ENCODE measurements at places on chromosomes 16 and 17.

DNA sequence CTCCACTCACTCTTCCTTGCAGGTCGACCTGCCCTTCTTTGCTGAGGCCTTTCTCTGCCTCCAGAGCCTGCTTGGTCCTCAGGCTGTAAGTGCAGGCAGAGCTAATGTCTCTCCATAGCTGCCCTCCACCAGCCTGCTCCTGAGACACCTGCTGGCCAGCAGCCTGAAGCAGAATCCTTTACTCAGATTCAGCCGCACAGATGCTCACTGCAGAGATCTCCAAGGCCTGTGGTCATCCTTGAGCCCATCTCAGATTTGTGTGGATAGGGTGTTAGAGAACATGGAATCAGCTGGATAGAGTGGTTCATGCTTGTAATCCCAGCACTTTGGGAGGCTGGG lies 11.5 kb downstream of the DEXI start:
- no peak for DNase-seq

GRCh38 chr16:90019543-90020259 lies 445 bp upstream of the DBNDD1 start:
- no peak for DNase-seq

DNA sequence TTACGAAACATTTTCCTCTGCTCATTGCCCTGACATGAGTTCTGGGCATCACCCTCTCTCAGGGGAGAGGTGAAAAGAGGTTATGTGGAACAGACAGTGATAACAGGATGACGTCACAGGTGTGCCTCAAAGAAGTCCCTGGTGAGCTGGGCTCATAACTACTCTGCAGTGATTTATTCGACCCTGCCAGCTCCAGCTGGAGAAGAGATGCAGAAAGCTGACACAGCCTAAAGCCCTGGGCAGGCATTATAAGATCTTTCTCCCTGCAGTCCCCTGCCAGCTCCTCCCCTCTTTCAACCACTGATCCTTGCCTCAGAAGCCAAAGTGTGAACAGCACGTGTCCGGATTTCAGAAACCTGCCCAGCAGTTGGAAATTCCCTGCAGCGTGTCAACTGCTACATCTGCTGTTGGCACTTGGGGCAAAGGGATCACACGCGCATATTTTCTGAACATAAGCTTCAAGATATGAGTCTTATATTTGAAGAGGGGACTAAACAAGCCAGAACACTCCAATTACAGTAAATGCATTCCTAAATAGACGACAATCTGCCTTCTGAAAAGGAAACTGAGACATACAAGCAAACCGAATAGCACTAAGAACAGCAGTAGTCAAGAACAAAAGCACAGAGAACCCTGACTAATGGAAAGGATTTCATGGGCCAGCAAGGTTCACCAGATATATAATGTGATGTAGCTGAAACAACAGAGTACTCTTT lies 80.5 kb downstream of the SMG6 start:
- no peak for DNase-seq

DNA sequence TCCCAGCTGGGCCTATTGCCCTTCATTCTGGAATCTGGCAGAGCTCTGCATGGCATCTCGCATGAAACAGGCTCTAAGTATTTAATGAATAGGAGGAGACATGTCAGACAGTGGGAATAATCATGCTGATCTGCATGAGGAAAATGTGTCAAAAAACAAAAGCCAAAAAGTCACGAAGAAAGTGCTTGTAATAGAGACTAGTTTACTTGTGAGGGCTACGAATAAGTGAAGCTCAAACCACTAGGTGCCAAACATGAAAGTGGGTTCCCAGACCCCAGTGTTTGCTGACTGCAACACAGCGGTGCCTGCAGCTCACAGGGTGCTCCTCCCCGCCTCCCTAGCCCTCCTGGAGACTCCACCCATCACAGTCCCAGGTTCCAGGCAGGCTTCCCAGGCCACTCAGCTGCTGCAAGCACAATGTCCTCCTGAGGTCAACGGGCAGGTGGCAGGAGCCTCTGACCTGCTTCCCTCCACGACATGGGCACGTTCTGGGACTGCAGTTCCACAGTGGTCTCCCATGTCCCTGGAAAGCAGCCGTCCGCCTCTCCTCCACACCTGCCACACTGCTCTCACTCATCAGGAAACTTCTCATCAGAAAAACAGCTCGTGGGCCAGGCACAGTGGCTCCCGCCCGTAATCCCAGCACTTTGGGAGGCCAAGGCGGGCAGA lies 96.5 kb downstream of the ANKRD11 start:
- DNase-seq, result no peak

DNA sequence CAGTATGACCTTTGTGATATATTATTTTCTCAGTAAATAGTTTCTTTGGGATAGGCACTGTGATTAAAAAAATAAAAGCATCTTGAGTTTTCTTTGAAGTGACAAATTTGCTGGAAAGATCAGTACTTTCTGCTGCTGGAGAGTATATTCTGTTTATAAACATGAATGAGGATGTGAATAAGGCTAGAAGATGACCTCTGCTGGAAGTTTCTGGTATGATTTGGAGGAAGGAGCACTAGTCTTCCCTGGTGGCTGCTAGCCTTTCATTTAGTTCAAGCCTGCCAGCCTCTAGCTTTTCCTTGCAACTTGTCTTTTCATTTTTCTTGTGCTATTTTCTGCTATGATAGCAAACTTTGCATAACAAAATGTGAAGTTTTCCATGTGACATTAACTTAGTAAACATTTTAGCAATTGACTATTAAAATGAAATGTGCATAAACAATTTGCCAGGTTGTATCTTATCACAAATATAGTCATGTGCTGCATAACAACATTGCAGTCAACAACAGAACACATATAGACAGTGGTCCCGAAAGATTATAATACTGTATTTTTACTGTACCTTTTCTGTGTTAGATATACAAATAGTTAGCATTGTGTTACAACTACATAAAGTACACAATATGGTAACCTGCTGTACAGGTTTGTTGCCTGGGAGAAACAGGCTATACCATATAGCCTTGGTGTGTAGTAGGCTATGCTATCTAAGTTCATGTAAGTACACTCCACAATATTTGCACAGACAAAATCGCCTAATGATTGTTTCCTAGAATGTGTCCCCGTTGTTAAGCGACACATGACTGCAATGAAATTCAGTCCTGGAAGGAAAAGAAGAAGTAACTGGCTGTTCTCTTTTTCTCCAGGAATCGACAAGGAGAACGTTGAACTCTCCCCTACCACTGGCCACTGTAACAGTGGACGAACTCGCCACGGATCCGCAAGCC lies 18.1 kb upstream of the RAB11FIP4 start:
- DNase-seq, result peak; percentile 73

All from CD14-positive monocyte (primary cell).